ENCODE measurements at places on chromosomes 6 and 20.

DNA sequence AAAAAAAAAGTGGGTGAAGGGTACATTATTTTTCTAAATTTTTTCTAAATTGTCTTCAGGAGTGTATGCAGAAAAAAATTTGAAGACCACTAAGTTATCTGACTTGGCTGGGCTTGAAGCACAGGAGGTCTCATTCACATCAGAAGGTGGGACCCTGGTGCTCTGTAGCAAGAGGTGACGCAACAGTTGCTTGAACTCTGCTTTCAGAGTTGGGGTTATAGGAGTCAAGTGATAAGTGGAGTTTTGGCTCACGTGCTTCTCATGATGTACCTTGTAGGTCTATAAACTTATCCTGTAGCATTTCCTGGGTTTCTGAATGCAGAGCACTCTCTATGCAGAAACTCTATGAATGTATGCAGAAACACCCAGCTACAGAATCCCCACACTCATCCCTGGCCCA is 58.5 kb upstream of the FOXC1 start:
- no peak for DNase-seq

- DNase-seq, result peak; percentile 16
Observed at GRCh38 chr6:35669451-35670045, 19.2 kb downstream of the FKBP5 start.

DNA sequence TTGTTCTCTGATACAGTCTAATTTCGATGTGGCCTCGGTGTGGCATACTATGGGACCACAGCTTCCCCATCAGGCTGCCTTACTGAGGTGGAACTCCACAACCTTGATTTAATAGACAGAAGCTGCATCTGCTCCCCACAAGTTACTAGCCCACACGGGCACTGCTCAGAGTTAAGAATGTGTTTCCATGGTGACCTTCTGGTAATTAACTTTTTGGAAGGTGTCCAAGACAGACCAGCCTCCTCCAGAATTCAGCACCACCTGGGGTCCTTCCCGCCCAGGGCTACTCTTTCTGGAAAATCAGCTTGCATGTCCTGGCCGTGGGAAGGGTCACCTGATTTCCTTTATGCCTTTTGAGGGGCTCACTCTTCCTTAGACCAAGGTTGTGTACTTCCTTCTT is 48.7 kb upstream of the CDH4 start:
- no peak for DNase-seq

- no peak for DNase-seq
Observed at GRCh38 chr6:81806793-81807565, 54.5 kb upstream of the TENT5A start.

GRCh38 chr6:71656121-71656520 is 230.2 kb upstream of the RIMS1 start:
- DNase-seq, result no peak

DNA sequence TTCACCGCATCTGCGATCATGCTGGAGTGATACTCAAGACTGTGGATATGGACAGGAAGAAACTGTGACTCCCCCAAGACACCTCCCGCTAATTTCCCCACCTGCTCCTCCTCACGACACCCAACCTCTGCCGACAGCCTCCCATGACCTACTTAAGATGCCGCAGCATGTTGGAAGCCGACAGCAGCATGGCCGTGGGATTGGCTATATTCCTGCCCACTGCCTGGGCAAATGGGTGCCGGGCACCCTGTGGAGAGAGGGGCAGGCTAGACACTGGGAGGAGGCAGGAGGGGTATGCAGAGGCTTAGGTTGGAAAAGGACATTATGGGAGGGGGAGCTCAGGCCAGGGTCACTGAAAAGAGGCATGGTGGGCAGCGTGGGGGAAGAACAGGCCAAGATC is 4.5 kb downstream of the IDH3B start:
- DNase-seq, result no peak

- no peak for DNase-seq
Observed at GRCh38 chr20:36305602-36306551, at the start of gene DLGAP4. TSS of gene DLGAP4 (plus strand) at chr20:36306339. CDS start at chr20:36431718, 125,379 bp downstream.

- no peak for DNase-seq
Observed at GRCh38 chr6:156869980-156870398, 92.8 kb downstream of the ARID1B start.

DNA sequence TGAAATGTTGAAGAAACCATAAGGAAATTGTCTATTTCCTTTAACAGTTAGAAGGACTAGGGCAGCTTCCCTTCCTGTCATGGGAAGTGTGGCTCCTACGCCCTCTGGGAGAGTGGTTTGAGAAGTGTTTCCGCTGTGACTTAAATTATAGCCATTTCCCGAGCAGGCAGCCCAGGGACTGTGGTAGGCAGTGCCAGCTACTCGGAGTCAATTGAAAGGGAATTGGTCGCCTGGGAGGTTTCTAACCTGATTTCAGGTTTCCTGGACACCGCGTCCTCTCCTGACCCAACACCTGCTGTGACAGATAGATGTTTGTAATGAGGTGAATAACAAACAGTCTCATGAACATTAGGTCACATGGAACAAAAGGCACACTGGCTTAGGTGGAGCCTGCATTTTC is 256.1 kb upstream of the PLCB4 start:
- no peak for DNase-seq

DNA sequence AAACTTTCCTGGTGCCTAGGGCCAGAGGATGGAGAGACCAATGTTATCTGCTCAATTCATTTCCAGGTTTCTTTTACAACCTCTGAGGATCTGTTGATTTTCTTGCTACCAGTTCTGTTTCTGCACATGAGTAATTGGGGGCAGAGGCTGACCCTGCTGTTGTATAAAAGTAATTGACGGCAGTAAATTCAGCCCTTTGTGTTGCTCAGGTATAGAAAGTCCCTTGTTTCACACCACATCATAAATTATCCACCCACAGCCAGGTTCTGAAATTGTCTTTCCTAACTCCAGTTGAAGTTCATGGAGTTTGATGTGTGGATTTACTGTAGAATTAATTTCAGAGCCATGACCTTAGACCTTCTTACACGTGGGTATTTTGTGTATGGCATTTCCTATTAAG is 107.4 kb upstream of the GRIK2 start:
- no peak for DNase-seq

- no peak for DNase-seq
Observed at GRCh38 chr6:135680964-135681913, 170.3 kb upstream of the PDE7B start.

DNA sequence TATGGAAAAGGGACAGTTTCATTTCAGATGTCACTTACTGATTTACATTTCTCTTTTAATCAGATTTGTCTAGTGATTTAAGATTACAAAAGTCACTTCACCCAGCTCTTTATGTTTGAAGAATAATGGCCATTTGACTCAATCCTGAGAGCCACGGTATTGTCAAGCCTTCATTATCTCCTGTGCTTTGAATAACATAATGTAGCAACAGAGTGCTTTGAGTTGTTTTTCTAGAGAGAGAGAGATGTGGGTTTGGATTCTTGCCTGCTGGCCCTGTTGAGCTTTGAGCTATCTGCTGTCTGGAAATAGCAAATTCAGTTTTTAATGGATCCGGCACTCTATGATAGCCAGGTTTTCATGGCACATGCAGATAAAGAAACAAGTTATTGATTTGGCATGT is 478.4 kb upstream of the SOX4 start:
- DNase-seq, result no peak

- no peak for DNase-seq
Observed at GRCh38 chr6:6645261-6645917, 56.9 kb downstream of the LY86 start.

DNA sequence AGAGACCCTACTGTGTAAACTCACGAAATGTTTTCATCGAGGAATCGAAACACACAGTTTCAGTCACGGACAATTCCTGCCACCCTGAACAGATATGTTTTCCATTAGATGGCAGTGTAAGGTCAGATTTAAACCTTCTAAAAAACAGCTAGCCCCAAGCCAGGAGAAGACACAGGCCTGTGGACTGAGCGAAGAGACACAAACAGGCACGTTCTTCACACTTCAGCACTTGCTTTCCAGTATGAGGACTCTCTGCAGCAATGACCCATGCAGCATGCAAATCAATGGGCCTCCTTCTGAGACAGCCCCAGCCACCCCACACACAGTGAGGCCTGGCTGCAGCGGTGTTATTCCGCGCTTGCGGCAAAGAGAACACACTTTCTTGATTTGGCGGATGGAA is 31.9 kb downstream of the HUS1B start:
- DNase-seq, result no peak

DNA sequence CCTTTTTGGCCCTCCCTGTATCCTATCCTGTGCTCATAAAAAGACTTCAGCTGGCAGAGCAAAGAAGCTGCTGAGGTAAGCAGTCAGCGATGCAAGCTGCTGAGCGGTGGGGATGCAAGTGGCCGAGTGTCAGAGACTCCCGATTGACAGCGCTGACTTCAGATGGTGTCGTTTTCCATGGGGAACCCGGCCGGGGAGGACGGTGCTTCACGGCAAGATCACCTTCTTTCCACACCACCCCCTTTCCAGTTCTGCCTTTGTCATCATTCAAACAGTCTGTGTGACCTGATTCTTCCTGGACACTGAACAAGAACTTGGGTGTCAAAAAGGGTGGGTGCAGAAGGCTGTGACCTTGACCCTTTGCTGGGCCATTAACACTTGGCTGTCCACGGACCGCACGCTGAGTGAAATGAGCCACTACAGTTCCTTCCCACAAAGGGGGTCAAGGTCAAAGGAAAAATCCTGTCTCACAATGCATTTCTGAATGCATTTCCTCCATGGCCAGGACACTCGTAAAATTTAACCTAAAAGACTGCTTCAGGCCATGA is 52.9 kb upstream of the UNC93A start:
- no peak for DNase-seq

DNA sequence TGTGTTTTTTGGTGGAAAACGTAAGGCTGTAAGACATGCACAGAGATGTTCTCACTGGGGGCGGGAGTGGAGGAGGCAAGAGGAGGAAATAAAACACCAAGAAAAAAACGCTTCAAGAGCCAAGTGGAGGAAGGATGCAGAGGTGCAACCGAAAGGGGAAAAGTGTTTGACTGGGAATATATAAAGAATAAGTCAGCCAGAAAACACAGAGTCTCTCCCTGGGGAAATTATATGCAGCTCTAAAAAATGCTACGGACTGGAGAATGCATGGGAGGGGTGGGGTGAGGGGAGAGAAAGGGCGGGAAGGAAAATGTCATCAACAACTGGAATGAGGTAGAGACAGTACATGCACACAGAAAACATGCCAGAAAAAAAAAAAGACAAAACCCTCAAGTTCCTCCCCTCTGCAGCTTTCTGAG is 133.5 kb downstream of the SCML4 start:
- no peak for DNase-seq

GRCh38 chr6:62039605-62040004 is 246.4 kb downstream of the KHDRBS2 start:
- DNase-seq, result no peak

GRCh38 chr6:98976674-98977385 is 29.1 kb upstream of the FBXL4 start:
- DNase-seq, result no peak

DNA sequence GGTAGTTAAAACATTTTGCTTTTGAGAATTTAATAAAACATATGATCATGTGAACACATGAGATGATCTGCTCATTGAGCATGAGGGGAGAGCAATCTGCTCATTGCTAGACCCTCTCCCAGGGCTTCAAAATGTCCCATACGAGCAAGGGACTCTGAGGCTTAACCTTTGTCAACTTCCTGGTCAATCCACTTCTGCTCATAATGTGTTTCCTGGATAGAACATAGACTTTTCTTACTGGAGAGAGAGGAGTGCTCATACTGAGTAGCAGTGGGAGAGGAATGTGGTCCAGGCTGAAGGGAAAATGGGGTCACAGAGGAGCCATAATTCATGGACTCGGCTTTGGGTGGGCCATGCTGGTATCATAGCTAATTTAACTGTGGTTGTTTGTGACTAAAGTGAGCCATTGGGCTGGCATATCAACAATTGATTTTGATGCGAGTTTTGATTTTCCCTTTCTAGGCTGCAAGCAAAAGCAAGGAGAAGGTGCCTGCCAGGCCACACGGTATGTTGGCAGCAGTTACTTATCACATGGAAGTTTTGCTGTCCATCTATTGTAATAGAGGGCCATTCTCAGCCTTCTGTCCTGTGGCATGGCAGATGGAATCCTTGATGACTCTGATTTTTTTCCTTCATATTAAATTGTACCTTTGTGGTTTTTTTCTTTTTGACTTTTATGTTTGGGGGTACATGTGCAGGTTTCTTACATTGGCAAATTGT is 20.8 kb upstream of the ADGRF4 start:
- no peak for DNase-seq

- DNase-seq, result no peak
Observed at GRCh38 chr6:44158770-44159228, at the start of gene CAPN11. TSS of gene CAPN11 (plus strand) at chr6:44158820. CDS start at chr6:44158849, 29 bp downstream.

GRCh38 chr6:22024973-22025467 is 271.8 kb downstream of the PRL start:
- no peak for DNase-seq

- no peak for DNase-seq
Observed at GRCh38 chr6:70151616-70152015, 151.3 kb downstream of the COL9A1 start.

DNA sequence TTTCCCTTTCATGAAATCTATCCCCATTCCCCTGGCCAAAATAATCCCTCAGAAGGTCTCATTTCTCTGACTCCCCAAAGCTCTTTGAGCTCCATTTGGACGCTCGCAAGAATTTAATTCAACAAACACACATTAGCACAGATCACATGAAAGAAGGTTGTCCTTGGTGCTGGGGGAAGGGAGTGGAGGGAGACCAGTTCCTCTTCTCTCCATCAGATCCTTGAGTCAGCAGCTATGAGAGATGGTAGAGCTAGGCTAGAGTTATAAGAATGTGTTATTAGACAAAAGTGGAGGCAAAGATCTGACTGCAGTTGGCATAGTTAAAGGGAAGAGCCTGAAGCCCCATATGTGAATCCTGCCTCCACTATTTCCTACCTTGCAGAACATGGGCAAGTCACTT is 184.2 kb upstream of the CDYL start:
- no peak for DNase-seq

DNA sequence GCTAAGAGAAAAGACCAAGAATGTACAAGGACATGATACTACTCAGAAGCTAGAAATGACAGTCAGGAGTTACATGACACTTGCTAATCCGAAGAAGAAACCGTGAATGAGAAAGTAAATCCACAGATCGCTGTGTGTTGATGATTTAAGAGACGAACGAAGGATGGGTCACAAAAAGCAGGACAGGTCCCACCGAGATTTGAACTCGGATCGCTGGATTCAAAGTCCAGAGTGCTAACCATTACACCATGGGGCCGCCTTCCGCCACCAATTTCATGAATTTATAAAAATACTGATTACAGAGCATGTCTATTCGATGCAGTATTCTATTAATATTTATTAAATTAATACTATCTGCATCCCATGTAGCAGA is 54.0 kb upstream of the BTN3A2 start:
- DNase-seq, result no peak

DNA sequence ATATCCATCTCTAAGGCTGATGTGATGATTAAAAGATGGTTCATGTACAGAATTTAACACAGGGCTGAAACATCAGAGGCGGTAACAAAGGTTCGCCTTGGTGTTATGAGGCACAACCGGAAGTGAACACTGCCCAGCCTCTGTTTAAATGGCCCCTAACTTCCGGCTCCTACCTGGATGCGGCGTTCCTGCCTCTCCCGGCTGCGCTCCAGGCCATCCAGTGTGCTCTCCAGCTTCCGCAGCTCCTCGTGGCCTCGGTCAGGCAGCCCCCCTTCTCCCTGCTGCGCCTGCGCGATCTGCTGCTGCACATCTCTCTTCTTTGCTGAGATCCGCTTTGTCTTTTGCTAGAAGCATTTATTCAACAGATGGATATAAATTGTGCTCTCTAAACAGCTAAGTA is 195.3 kb downstream of the SYNE1 start:
- DNase-seq, result no peak
